ENCODE measurements at places on chromosomes 11 and 22.
A peak's percentile ranks its signal among the peaks of the same experiment; 100 is the strongest.

- H3K4me3 ChIP-seq, result no peak overlapping the region
- peaks cover 85% of the 10 kb centered on the region for H3K36me3 ChIP-seq
- H3K27me3 ChIP-seq, result no peaks in the 10 kb centered on the region
- H3K27ac ChIP-seq, result peak overlapping the region; percentile 28
Measured at GRCh38 chr11:134207538-134208239, 16.1 kb downstream of the NCAPD3 start.

- H3K4me3 ChIP-seq, result no peak overlapping the region
- H3K27me3 ChIP-seq, result peaks cover 7% of the 10 kb centered on the region
- no peaks in the 10 kb centered on the region for H3K36me3 ChIP-seq
- H3K27ac ChIP-seq, result no peak overlapping the region
- no peaks in the 10 kb centered on the region for H3K4me1 ChIP-seq
Measured at GRCh38 chr11:125182573-125182972, 18.0 kb downstream of the PKNOX2 start.

GRCh38 chr11:55942785-55943392 is 6.7 kb upstream of the OR5I1 start:
- no peaks in the 10 kb centered on the region for H3K4me1 ChIP-seq
- no peaks in the 10 kb centered on the region for H3K36me3 ChIP-seq
- DNase-seq, result no peak
- no peaks in the 10 kb centered on the region for H3K27me3 ChIP-seq

GRCh38 chr22:25888399-25889054 is 146.5 kb downstream of the MYO18B start:
- no peak for DNase-seq
- H3K36me3 ChIP-seq, result no peaks in the 10 kb centered on the region
- H3K4me1 ChIP-seq, result no peaks in the 10 kb centered on the region
- H3K4me3 ChIP-seq, result no peak overlapping the region
- H3K27ac ChIP-seq, result no peak overlapping the region
- peaks cover 3% of the 10 kb centered on the region for H3K27me3 ChIP-seq
